Midbrain (tissue), 1 donor: ENCODE measurements at places on chromosomes 16 and 17.

GRCh38 chr16:49961089-49961488 lies 63.9 kb upstream of the CNEP1R1 start:
- no peak for DNase-seq

DNA sequence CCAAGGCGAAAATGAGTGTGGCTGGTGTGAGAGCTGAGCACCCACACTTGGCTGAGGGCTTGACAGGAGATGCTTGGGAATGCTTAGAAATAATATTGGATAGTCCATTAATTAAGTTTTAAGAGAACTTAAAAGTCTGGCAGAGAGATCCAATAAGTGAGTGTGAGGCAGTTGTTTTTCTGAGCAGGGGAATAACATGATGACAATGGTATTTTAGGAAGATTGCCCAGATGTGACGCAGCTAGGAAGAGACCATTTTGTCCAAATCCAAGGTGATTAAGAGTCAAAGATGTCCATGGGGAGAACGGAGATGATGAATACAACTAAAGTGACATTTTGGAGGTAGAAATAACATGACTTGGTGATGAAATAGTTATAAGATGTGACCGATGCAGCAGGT lies 102.8 kb upstream of the AXIN2 start:
- no peak for DNase-seq

DNA sequence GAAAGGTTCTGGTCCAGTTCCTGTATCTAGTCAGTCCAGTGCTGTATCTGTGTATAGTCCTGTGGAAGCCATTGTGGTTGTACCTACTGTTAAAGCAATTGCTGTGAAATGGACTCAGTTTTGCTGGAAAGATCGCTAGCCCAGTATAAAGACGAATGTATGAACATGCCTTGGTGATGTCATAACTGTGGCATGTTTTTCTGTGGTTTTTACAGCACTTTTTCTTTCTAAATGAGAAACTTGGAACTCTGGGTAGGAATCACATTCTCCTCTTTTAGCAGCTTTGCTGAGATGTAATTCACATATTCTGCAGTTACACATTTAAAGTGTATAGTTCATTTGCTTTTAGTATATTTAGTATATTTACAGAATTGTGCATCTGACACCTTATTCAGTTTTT lies 58.1 kb downstream of the MAP2K4 start:
- no peak for DNase-seq

GRCh38 chr17:67186782-67187181 lies 58.2 kb downstream of the HELZ start:
- no peak for DNase-seq

GRCh38 chr17:68346448-68346847 lies 55.2 kb downstream of the ARSG start:
- no peak for DNase-seq

GRCh38 chr16:23567602-23568001 lies 10.1 kb downstream of the UBFD1 start:
- no peak for DNase-seq

DNA sequence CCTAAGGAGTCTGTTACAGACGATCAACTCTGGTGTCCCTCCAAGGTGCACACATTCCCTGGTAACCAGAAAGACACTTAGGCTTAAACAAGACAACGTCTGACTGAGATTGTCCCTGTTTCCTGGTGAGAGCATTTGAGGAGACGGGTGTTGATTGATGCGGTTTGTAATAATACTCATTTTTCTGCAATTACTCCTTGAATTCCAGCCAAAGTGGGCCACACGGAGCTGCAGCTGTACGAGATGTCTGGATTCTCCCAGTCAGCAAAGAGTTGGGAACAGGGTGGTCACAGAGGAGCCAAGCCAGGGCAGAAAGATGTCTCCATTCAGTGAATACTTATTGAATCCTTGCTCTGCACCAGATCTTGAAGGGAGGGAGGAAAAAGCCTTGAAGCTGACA lies 30.9 kb upstream of the CES5A start:
- no peak for DNase-seq

DNA sequence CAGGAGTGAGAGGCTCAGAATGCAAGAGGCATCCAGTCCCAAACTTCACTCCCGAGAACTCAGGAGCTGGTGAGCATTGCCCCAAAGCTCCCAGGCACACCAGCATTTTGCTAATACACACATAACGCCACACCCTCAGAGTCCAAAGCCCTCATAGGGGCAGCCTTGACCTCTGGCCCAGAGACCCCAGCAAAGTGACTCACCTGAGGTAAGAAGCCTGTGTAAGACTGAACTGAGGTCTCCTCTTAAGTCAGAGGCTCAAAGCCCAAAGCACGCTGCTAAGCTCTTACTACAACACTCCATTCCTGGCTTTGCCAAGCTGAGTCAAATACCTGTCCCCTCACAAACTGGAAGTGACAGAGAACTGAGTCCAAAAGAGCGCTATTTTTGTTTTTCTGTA lies 16.4 kb downstream of the ST3GAL2 start:
- DNase-seq, result no peak

DNA sequence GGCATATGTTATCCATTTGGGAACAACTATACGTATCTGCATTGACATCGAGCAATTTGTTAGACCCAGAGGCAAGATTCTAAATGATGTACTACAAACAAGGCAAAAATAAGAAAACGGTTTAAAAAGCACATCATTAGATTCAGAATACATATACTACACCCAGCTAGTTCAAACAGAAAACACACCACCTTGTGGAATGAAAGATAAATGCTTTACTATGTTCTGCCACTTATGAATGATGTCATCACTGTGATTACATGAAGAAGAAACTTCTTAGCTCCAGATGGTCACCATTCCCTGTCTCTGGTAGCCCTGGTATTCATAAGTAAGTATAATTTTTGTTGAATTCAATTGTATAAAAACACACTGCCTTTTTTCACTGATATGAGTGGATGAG lies 7.8 kb downstream of the NACA2 start:
- no peak for DNase-seq

- no peak for DNase-seq
These were observed 83.7 kb downstream of the RTN4RL1 start for GRCh38 chr17:1941272-1942065.

- no peak for DNase-seq
These were observed 74.5 kb downstream of the ZNF423 start for GRCh38 chr16:49781401-49781800.

GRCh38 chr16:71442051-71442440 lies at the start of gene TLE7:
Gene TLE7, minus strand, starts transcription at chr16:71442054. Its CDS starts 8,730 bp downstream, at chr16:71433324.
- no peak for DNase-seq

GRCh38 chr17:82798752-82799151 lies 41.1 kb downstream of the ZNF750 start:
- no peak for DNase-seq
